ENCODE measurements at places on chromosomes 6 and 20.
A peak's percentile ranks its signal among the peaks of the same experiment; 100 is the strongest.

- peak; percentile 47 for DNase-seq
Measured at GRCh38 chr20:1469925-1470571, 3.4 kb upstream of the NSFL1C start.

- no peak for DNase-seq
Measured at GRCh38 chr6:138107752-138108592, 753 bp upstream of the PERP start.

DNA sequence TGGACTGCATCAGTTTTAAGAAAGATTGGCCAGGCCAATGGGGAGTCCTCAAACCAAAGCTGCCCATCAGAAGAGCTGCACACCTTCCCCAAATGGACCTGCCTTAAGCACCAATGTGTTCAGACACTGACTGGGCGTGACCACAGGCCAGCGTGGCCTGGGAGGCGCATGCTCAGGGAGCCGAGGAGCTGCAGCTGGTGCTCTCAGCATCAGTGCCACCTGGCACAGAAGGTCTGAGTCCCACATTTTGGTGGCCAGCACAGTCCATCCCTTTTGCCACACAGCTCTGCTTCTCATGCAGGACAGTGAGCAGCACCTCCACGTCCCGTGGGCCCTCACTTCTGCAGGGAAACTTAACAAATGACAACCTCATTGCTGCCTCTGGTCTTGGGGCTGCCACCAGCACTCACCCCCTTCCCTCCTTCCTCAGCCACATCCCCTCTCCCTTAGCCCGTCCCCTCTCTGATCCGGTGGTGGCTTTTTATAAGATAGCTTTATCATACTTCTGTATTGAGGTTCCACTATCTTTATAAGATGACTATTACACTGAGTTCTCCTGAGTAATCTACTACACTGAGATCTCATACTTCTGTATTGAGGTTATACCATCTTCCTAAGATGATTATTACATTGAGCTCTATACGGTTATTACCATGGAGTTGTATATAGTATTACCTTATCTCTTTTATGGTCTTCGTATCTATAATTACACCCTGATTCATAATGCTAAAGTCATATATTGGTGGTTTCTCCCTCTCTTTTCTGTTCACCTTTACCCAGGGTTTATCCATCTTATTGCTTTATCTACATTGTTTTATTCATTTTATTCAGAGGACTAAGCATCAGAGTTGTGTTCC, 109.1 kb downstream of the TOX2 start:
- DNase-seq: no peak

- DNase-seq: no peak
Measured at GRCh38 chr20:6120491-6120988, 2.3 kb downstream of the FERMT1 start.

- no peak for DNase-seq
Measured at GRCh38 chr6:146026873-146027272, 2.0 kb upstream of the GRM1 start.

- peak; percentile 93 for DNase-seq
Measured at GRCh38 chr6:8080362-8081151, 16.4 kb upstream of the BLOC1S5 start.

DNA sequence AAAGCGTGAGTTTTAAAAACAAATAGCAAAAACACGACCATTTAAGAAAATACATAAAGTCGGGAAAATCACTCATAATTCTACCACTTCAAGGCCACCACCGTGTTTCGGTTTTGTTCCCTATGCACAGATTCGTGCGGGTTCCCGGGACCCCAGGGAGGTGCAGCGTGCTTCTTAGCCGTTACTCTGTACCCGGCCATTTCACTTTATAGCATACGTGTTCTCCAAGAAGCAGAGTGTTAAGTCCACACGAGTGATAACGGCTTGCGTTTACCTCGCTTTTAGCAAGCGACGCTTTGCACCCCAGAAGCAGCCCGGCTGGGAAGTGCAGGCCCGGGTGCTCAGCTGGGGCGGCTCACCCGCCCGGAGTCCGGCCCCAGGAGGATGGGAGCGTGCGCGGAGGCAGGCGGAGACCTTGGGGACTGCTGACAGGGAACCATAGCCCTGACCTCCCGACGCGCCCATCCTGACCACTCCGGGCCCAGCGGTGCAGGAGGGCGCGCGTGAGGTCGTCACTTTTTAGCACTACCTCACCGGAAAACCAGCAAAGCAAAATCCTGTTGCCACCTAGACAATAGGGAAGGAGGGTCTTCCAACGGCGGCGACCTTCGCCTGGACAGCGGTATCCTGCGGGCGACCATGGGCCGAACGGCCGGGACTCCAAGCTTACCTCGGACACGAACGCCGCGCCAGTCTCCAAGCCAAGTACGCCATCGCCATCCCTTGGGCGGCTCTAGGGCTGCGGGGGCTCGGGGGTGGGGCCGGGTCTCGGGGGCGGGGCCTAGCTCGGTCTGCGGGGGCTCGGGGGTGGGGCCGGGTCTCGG, at the start of gene ECI2:
ECI2 (minus strand) TSS at position 735 of the 824 bp plus-strand sequence; CDS start at position 720, 15 bp downstream.
- peak; percentile 77 for DNase-seq

- DNase-seq: no peak
Measured at GRCh38 chr6:13432526-13433184, 54.7 kb downstream of the GFOD1 start.

GRCh38 chr6:33967966-33968724, 164.3 kb upstream of the MLN start:
- no peak for DNase-seq

- DNase-seq: peak; percentile 78
Measured at GRCh38 chr6:49606721-49607390, 29.8 kb downstream of the RHAG start.

GRCh38 chr6:33297956-33298772, 578 bp downstream of the RGL2 start:
- DNase-seq: peak; percentile 69

DNA sequence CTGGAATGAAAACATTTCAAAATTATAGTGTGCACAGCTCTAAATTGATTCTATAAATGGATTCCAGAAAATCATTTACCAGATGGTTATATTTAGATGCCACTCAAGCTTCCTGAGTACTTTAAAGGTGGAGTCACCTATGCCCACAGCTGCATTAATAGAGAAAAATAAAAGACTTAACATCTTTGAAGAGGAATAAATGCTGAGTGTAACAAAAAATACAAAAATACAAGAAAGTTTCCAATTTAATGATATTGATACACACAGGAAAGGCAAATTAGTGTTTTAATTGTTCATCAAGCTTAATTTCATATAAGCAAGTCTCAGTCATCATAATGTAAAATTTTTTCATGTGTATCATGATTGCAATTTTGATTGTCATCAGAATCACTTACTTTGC, 89.5 kb upstream of the MANEA start:
- DNase-seq: no peak

GRCh38 chr6:88519301-88520016, 353.3 kb upstream of the CNR1 start:
- no peak for DNase-seq

DNA sequence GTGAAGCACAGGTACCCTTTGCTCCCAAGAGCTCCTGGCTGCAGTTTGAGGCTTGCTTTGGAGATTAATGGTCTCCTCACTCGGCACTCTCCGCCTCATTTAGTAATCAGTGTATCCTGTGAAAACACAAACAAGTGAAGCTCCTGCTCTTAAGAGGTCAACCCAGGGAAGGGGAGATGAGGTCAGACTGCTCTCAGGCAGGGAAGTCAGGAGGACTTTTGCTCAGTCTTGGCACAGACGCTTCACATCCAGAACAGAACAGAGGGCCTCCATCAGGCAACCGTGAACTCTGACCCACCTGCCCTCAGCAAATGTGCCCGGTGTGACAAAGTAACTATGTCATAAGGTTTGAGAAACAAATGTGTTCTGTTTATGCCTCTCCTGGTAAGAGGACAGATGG, 428.8 kb upstream of the JARID2 start:
- no peak for DNase-seq

GRCh38 chr6:31568537-31568961, 3.5 kb upstream of the LTA start:
- DNase-seq: no peak

DNA sequence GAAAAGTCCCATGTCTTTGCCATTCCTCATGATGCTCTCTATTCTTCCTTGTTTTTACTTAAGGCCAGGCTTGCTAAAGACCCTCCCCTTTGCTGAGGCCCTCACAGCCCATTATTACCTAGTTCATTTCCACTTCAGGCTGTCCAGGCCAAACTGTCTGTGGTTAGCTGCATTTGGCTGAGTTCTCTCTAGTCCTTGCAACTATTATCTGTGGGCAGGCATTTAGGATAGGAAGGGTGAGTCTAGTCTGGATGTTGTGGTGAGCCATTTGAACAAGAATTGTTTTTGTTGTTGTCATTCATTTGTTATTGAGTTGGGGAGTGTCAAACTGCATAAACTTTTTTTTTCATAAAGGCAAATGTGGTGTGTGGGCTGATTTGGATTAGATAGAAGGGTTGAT, 182.4 kb downstream of the CD109 start:
- no peak for DNase-seq

GRCh38 chr20:53837126-53837826, 233.1 kb downstream of the BCAS1 start:
- no peak for DNase-seq

- DNase-seq: no peak
Measured at GRCh38 chr20:5716953-5717352, 33.2 kb upstream of the SHLD1 start.

- DNase-seq: no peak
Measured at GRCh38 chr20:23826541-23827021, at the start of gene CST2. Gene CST2, minus strand, starts transcription at chr20:23826729. Its CDS starts 69 bp downstream, at chr20:23826660.

- no peak for DNase-seq
Measured at GRCh38 chr20:54514028-54514607, 38.7 kb downstream of the DOK5 start.

GRCh38 chr20:1062334-1063010, 55.9 kb upstream of the PSMF1 start:
- DNase-seq: no peak

DNA sequence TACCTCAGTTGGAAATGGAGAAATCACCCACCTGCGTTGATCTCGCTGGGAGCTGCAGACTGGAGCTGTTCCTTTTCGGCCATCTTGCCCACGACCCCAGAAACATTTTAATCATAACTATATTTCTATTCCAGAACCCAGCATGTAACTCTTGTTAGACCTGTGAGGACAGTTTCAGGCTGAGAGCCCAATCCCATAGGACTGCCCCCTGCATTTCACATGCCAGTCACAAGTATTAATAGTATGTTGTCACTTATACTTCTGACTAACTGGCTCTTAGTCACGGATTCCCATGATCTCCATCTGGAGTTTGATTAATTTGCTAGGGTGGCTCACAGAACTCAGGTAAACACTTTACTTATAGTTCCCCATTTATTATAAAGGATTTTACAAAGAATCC, 96.0 kb upstream of the PRND start:
- no peak for DNase-seq

GRCh38 chr6:85130743-85131142, 319.1 kb upstream of the NT5E start:
- DNase-seq: no peak

- peak; percentile 33 for DNase-seq
Measured at GRCh38 chr6:24749297-24749696, 25.4 kb upstream of the GMNN start.

DNA sequence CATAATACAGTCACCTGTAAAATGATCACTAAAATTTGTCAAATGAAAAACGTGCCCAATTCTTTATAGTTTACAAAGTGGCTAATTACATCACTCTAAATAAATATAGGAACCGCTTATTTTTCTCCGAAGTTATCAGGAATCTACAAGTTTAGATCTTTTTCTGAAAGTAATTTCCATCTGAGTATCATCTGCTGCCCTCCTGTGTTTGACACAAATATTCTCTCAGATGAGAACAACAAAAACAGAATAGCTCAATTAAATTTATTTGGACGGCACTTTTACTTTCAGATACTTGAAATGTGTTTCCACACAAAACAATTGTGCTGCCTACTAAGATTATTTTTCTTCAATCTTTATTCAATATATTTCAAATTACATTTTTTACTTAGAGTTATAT, 5.0 kb downstream of the SF3B5 start:
- DNase-seq: no peak

- peak; percentile 6 for DNase-seq
Measured at GRCh38 chr20:5945963-5946362, 4.4 kb downstream of the TRMT6 start.

DNA sequence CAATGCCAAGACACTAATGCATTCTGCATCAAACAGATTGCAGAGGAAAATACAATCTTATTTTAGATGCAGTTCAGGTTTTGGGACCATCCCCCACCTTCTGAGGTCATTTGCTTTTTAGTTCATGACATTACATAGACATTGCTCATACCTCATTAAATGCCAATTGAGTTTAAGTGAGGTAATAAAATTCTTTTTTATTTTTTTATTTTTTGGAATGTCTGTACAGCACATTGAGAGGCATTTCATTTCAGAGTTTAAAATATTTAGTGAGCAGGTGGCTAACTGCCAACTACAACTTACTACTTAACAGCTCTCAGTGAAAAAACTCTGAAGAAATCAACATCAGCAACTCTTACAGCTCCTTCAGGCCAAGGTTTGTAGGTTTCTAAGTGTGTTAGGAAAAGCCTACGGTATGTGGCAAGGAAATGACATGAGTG, 482.2 kb upstream of the RNF217 start:
- DNase-seq: no peak

DNA sequence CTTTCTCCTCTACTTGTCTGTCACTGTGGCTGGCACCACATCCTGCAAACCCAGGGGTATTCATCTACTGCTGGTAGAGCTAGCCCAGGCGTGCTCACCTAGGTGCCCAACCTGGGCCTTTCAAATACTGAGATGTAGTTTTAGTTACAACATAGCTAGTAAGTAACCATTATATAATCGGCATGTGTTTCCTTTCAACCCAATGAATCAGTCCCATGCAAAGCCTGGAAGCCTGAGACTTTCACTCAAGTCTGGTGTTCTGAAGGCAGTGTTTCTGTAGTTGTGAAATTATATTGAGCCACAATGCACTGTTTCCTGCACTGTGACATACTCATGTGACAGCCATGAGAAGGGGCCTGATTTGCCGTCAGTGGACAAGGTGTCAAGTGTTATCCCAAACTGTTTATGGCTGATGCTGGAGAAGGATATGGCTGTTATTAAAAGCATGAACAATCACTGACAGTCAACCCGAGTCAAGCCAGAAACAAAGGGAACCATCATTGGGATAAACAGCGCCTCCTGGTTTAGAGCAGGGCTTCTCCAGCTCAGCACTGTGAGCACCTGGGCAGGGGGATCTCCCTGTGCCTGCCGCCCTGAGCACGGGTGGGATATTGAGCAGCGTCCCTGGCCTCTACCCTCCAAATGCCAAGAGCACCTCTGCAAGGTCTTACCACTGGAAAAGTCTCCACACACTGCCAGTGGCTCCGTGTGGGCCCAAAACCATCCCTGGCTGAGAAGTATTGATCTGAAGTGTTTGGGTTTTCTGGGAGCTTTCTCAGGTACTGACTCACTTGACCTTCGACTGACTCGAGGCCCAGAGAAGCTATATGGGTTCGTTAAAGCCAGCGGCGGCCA, 1.6 kb downstream of the PSMA7 start:
- peak; percentile 30 for DNase-seq

- no peak for DNase-seq
Measured at GRCh38 chr20:63277466-63278272, 5.1 kb downstream of the ARFGAP1 start.

Measured in AML-193 (cell line).